ENCODE measurements at places on chromosomes 1 and 21.

GRCh38 chr1:78688697-78689096, 39.1 kb downstream of the IFI44 start:
- no peak for DNase-seq

DNA sequence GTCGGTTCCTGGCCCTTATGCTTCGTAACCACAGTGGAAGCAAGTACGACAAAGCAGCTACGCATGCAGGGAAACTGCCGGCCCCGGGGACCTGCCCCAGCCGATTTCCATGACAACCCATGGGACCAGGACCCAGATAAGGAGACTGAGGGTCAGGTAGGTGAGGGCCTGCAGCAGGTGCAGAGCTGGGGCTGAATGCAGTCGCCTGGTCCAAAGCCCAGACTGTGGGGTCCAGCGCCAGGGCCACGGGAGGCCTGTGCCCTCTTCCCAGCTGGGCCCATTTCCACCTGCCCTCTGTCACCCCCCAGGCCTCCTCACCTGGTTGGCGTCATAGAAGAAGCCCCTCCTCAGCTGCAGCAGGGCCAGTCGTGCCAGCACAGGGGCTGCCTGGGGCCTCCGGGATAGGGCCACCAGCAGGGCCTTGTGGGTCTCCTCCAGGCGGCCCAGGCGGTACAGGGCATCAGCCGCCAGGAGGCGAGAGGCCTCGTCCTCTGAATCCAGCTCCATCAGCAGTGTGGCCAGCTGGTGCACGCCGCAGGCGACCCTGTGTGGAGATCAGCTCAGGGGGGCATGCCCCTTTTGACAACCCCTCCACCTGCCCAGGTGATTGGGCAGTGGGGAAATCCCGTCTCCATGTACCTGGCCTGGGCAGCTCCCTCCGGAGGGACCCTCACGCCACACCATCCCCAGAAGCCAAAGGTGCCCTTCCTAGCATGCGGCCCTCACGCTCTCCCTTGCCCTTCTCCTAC, 14.2 kb downstream of the TTC34 start:
- DNase-seq: no peak

DNA sequence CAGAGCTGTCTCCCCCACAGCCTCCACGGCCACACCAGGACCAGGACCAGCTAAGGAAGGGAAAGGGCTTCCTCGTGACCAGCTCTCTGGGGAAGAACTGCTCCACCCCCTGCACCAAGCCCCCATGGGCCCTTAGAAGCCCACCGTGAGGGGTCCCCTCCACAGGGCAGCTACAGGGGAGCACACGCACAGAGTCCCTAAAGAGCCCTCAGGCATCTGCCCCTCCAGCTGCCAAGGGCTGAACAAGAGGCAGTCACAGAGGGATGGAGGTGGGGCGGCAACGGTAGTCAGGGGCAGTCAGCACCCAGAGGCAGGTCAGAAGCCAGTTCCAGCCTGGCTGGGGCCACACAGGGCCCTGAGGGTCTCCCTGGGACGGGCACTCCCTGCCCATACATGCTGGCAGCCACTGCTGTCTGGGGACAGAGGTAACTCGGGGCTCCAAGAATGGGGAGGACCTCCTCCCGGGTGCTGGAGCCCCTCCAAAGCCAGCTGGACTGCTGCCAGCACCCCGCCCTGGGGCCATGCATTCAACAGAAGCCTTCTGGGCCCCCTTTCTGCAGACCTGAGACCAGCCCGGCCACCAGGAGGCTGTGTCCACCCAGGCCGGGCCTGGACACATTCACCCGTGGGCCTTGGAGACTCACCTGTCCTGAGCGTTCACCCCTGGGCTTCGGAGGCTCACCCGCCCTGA, 18.7 kb downstream of the SLC19A1 start:
- DNase-seq: no peak

DNA sequence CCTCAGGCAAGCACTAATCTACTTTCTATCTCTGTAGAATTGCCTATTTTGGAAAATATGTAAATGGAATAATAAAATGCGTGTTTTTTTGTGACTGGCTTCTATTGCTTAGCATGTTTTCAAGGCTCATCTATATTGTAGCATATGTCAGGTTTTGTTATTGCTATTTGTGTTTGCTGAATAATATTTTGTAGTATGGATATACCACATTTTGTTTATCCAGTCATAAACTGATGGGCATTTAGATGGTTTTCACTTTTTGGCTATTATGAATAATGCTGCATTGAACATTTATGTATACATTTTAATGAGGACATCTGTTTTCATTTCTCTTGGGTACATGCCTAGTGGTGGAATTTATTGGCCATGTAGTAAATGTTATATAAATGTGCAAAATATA, 183.3 kb upstream of the ZP4 start:
- no peak for DNase-seq

DNA sequence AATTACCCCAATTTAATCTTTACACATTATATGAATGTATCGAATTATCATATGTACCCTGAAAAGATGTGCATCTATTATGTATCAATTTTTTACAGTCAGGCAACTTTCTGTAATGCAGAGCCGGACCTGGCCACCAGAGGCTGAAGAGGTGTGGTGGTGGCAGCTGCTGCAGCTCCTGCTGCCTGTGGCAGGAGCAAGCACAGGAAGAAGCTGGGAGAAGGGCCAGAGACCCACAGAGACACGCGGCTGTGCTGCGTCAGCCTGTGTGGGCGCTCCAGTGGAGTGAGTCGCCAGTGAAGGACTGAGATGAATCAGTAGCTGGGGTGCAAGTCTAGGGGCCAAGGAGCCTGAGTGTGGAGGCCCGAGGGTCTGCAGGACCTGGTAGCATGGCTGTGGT, 74.3 kb upstream of the COG2 start:
- DNase-seq: no peak

DNA sequence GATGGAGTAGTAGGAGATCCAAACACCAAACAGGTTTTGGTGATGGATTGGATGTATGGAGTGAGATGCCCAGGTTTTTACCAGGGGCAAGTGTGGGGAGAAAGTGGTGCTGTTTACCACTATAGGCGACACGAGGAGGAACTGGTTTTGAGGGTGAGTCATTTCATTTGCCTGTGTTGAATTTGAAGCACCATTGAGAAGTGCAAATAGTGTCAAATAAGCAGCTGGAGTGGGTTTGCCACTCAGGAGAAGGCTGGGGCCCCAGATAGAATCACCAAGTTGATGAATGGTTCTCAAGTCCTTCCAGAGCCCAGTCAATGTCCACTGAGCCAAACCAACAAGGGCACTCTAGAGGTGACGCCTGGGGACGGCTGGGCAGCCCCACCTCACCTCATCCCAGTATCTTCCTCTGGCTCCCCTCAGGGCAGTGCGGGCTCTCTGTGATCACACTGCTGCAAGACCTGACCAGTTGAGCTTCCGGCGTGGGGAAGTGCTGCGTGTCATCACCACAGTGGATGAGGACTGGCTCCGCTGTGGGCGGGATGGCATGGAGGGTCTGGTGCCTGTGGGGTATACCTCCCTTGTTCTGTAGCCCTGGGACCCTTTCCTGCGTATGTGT, 9.4 kb downstream of the RUSC1 start:
- peak; percentile 37 for DNase-seq

DNA sequence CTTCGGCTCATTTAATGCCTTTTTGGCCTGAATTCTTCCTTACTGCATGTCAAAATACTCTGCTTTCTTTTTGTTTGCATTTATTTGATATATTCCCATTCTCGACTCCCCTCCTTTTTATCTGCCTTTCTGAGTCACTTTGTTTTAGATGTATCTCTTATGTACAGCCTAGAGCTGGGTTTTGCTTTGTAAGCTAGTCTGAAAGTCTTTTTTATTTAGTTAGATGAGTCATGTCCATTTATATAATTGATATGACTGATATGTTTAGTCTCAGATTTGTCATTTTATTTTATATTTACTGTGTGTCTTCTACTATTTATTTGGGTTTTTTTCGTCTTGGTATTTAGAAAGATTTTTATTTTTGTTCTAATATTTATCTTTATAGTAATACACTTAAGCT, 33.6 kb upstream of the GNG5 start:
- DNase-seq: no peak

DNA sequence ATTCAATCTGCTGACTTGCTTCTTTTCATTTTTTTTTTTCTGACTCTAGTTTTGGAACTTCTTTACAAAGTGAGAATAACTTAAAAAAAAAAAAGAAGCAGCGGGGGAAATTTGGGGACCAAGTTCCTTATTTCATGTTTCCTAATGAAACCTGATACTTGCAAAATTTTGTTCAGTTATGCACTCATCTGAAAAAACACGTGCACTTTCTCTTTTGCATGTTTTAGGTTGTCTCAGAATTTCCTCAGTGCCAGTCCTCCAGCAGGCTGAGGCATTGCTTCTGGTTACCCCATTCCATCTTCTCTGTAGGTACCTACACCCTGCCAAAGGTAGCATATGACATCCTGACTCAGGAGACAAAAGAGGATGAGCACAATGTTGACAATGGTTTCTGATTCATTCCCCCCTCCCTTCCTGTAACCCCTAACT, 299.7 kb downstream of the GRIK1 start:
- no peak for DNase-seq

GRCh38 chr1:30752651-30752908, 5.0 kb downstream of the LAPTM5 start:
- no peak for DNase-seq

DNA sequence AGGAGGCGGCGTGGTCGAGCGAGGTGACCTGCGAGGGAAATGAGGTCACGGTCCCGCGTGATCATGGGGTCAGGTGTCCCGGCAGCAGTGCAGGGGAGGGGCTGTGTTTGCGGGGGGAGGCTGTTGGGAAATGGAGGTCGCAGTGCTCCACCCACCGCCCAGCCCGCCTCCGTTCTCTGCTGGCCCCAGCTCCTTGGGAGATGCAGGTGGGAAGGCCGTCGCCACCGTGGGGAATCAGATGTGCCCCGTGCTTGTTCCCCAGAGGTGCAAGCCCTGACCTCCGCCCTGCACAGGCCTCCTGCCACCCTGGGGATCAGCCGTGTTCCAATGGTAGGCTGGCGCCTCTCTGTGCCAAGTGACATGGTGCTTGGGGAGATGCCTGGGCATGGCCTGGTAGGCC, 95.7 kb downstream of the PRDM16 start:
- no peak for DNase-seq

DNA sequence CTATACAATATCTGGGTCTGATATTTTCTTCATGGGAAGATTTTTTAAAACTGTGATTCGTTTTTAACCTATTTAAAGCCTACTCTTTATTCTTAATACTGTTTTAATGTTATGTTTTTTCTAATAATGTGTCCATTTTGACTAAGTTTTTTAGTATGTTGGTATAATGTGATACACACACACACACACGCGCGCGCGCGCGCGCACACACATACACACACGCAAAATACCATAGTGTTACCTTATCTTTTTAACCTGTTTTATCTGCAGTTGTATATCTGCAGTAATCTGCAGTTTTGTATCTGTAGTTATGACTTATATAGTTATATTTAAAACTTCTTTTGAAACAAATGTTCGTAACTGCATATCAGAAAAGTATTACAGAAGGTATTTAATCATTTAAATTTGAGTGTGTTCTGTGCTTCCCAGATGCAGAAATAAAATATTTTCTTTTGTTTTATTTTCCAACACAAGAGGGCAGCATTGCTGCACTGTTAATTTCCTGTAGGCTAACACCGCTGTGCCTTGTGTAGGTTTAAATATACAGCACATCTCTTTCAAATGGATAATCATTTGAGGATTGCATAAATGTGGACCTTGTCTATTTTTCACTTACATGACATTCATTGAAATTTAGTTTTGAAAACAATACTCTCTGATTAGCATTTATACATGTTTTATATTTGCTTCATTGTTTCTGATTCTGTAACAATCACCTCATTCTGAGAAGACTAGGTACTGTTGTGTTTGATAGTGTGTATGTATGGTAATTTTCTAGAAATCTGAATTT, 166.1 kb downstream of the PDE4B start:
- no peak for DNase-seq

DNA sequence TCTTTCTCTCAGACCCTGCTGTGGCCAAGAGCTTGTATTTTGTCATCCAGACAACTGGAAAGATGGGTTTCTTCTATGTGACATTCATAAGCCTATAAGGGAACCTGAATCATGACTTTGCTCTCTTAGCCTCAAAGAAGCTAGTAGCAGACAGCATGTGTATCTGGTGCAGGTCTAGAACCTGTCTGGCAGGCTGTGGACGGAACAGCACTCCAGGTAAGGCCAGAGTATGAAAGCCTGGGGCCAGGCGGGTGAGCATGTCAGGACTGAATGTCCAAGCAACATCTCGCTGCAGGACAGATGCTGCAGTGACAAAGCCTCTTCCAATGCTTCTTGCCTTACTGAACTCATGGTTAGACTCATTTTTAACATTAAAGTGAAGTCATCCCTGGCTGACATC, 32.8 kb downstream of the AKNAD1 start:
- no peak for DNase-seq

DNA sequence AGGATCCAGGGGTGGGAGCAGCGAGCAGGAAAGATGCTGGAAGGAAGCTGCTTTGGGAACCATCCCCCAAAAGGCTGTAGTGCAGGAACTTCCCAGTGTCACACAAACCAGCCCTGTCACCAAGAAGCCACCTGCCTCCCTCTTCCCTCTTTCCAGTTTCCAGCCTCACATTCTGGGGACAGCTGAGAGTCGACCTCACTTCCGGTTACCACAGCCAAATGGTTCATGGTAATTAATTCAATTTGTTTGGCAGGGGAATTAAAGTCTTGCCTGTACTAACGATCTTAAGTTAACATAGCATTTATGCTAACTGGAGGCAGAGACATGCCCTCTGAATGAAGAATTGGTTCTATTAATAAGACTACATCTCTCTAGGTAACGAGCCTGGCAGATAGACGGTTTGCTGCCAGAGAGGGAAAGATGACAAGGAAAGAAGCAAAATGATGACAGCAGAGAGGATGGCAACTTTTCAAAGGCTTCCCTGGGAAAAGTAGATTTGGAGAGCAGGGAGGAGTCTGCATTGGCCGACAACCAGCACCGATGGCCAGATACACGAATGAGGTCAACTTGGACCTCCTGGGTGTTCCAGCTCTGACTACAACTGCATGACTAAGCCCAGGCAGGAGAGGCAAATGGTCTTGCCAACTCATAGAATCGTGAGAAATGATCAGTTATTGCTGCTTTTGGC, 64.1 kb downstream of the TMCO4 start:
- DNase-seq: no peak

DNA sequence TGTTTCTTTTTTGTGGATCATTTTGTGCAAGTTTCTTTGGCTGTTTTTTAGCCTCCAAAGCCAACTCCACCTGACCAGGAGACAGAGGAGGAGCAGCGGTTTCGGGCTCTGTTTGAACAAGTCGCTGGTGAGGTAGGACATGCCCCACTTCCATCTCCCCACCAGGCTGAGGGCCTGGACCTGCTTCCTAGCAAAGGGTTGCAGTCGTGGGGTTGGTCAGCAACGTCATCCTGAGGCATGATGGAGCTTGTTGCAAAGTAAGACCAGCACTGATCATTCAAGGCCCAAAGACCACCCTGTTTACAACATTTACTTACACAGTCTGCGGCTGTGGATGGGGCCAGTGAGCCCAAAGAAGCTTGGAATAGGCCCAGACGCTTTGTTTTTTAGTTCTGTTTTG, 40.3 kb downstream of the CAPN9 start:
- no peak for DNase-seq

DNA sequence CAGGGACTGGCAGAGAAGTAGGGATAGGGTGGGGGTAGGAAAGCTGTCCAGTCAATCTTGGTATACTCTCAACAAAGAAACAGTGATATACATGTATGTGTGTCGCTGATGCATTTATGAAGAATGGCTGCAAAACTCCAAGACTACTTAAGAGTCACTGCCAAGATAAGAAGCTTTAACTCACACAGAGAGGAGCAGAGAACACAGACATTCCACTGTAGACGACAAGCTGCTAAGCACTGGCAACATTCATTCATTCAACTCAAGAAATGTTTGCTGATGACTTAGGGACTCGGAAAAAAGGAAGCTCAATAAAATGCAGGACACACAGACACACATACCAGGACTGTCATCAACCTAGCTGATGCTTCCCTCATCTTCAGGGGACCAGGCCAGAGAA, 5.5 kb downstream of the CTNNBIP1 start:
- DNase-seq: no peak

- DNase-seq: no peak
Measured at GRCh38 chr1:36482724-36483388, at the start of gene CSF3R. TSS of gene CSF3R (minus strand) at chr1:36482913. CDS start at chr1:36479496, 3,417 bp downstream.
